Heart left ventricle (tissue), 16 donors: ENCODE measurements at places on chromosomes 2 and 18. TPM values are rescaled to one million over a fixed set of nuclear protein-coding genes. Genes with fewer than 3 reads are reported as not detected.

ARMC9 gene
- polyA plus RNA-seq, result 0.95 TPM

NTSR2 gene
- polyA plus RNA-seq, result 0.04 TPM

ACMSD gene
- polyA plus RNA-seq, result not detected

BCL11A gene
- 18.9 TPM for polyA plus RNA-seq

AMER3 gene
- polyA plus RNA-seq, result not detected
